ENCODE measurements at places on chromosomes 5 and 9.

GRCh38 chr5:168227001-168227400, 64.4 kb upstream of the WWC1 start:
- DNase-seq: no peak

DNA sequence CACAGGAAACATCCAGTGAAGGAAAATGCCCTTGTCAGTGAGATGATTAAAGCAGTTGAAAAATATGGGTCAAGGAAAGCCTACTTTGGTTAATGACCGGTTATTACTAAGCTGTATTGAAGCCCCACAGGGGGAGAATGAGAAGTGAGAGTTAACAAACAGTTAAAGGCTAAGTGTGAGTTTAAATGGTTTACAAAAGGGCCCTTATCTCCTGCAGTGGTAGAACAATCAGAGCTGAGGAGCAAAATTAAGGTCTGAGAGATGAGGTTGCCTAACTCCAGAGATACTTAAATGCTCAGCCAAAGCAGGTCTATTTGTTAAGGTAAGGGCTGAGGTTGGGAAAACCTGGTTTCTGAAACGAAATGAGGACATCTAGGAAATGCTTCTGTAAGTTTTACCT, 75.1 kb upstream of the FER start:
- DNase-seq: no peak

- no peak for DNase-seq
Observed at GRCh38 chr5:110478895-110479294, 247.6 kb downstream of the TMEM232 start.

- no peak for DNase-seq
Observed at GRCh38 chr5:5634817-5635216, 212.3 kb downstream of the ICE1 start.

GRCh38 chr5:170278611-170279458, 18.7 kb downstream of the LCP2 start:
- no peak for DNase-seq

GRCh38 chr9:4769321-4770080, 23.2 kb upstream of the RCL1 start:
- DNase-seq: no peak

DNA sequence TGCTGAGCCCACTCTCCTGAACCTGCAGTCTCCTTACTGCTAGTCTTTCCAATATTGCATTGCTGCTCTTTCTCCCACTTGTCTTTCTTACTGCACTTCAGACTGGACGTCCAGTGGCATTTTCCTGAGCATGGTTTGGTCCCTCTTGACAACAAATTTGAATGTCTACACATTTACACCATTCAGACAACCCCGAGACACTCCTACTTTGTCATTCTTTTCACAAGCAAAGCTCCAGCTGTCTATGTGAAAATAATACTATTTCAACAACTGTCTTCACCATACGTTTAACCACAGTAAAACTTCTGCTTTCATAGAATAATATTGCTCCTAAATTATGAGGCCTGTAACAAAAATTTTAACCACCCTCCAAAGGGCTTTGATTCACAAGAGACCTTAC, 10.4 kb upstream of the APTX start:
- DNase-seq: no peak

DNA sequence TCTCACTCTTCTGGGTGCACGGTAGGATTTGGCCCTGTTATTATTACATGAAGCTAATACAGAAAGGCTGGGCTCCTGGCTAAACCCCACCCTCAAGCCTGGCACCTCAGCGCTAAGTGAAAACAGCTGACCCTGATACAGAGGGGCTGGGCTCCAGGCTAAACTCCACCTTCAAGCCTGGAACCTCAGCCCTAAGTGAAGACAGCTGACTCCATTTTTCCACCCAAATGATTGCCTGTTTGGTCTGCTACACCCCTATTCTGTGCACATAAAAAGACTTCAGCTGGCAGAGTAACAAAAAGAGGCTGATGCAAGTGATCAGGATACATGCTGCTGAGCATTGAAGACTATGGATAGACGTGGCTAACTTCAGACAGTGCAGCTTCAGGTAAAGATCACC, 148.4 kb upstream of the CLINT1 start:
- no peak for DNase-seq

- no peak for DNase-seq
Observed at GRCh38 chr5:122351416-122352157, 39.5 kb downstream of the SNCAIP start.

DNA sequence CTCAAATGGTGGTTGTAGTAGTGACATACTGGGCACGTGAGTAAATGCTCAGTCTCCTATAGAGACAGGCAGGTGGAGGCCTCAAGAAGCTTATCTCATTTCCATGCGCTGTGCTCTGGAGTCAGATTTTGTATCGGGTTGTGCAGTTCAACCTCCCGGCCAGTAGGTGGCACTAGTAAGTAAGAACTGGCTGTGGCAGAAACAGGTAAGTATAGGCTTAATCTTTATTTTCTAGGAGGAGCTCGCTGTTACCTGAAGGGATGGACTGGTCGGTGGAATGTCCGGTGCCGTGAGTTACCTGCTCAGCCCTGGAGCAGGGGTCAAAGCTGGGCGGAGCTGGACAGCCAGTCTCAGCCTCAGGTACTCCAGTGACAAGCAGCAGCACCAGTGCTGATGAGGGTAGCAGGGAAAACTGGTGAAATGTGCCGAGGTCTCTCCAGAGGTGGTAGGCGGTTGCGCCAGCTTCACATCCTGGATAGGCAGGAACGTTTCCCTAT, 880.1 kb upstream of the SEMA6A start:
- DNase-seq: no peak

GRCh38 chr9:2465921-2466460, 155.6 kb upstream of the VLDLR start:
- DNase-seq: no peak

- DNase-seq: no peak
Observed at GRCh38 chr5:132246806-132247205, 10.7 kb upstream of the PDLIM4 start.

- no peak for DNase-seq
Observed at GRCh38 chr9:27534131-27534530, 4.5 kb upstream of the MOB3B start.

DNA sequence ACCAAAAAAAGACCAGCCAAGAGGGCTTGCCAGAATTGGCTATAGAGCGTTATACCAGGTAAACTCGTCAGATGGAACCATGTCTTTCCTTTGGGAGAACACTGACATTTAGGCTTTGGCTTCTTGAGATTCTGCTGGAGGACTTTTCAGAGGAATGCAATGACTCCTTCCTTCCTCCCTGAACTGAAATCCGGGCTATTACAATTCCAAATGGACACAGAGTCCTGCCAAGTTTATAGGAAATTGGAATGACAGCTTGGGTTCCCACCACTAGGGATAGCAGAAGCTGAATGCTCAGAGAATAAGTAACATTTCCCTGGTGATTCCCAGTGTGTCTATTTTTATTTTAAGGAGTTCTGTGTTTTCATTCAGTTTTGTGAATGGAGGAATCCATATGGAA, 143.0 kb downstream of the FGF1 start:
- DNase-seq: no peak

- DNase-seq: no peak
Observed at GRCh38 chr9:93710370-93710723, 134.0 kb downstream of the PHF2 start.

- no peak for DNase-seq
Observed at GRCh38 chr5:80206282-80206681, 49.6 kb downstream of the SERINC5 start.

- no peak for DNase-seq
Observed at GRCh38 chr9:119907056-119907455, 537.8 kb upstream of the BRINP1 start.

DNA sequence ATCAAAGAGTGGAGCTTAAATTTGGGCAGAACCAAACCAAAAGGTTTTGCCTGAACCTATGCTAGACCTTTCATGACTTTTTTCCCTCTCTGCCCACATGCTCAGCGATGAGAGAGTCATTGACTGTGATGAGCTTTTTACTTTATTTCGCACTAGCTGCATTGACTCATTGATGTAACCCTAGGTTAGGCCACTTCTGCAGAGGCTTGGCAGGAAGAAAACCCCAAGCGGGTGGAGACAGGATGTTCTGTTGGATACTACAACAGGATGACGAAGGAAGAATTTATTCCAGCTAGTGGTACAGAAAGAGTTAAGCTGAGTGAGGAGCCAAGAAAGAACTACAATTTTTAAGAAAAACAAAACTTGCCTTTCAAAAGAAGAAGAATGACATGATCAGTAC, 18.4 kb downstream of the AGXT2 start:
- no peak for DNase-seq

DNA sequence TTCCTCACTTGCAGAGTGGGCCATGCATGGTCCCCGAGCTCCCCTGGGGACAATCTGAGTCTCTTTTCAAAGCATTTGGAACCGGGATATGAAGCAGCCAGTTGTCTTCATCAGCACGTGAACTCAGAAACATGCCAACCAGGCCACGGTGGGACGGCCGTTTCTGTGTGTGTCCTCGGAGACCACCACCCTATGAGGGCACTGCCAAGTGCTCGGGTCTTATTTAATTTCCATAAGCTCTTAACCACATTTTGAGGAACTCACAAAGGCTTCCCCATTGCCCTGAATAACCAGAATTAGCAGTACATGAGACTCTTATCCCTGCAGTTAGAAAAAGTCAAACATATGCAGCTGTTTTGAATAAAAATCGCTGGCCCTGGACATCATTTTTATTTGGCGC, 60.1 kb downstream of the OTULIN start:
- no peak for DNase-seq

GRCh38 chr9:133171161-133171961, 7.6 kb upstream of the GBGT1 start:
- no peak for DNase-seq

DNA sequence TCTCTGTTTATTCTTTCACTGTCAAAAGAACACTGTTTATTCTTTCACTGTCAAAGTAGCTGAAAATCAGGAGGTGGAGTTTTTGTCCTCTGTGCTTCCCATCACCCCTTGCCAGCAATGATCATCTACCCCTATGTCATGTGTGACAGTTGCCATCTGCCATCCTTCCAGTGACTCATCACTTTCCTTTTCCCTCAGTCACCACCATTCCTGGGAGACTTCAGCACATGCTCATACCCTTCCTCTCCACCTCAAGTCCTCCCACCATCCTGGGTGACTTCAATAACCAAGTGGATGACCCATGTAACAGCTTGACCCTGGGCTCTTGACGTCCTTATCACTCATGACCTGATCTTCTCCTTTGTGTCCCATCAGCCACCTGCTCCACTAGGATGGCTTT, 43.3 kb upstream of the RASEF start:
- DNase-seq: no peak

- DNase-seq: no peak
Observed at GRCh38 chr9:682633-683508, 158.6 kb upstream of the DMRT1 start.

DNA sequence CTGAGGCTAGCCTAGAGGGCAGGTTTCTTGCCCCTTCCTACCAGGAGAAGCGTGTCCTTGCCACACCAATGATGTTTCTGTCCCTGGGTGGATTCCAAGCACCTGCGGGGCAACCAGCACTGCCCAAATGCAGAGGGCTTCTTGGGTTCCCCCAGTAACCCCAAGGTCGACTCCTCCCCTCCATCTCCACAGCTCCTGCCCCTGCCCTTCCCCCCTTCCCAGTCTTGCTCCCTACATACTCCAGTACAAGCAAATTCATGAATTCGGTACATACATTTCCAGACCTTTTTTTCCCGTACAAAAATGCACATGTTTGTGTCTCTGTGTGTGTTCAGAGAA, 12.8 kb upstream of the JADE2 start:
- DNase-seq: no peak

DNA sequence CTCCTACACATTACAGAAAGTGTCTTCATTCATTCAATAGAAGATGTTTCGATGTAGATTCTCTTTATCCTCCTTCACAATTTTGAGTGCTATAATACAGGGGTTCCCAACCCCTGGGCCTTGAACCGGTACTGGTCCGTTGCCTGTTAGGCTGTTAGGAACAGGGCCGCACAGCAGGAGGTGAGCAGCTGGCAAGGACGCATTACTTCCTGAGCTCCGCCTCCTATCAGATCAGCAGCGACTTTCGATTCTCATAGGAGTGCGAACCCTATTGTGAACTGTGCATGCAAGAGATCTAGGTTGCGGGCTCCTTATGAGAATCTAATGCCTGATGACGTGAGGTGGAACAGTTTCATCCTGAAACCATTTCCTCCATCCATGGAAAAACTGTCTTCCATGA, 153.0 kb upstream of the SMC2 start:
- no peak for DNase-seq

DNA sequence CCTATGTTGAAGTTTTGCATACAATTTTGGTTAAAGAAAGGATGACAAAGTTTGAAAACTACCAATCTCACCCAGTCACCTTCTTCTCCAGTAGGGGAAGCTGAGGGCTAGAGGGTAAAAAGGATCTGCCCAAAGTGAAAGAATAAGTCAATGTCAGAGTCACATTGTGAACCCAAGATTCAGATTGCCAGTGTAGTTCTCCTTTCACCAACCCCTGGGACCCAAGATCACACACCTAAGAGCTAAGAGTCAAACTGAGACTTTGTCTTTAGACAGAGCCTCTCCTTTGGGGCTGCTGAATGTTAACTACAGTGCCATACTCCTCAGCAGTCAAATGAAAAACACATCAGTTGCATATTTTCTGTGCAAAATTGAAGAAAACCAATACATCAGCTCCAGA, 210.6 kb downstream of the ATP10B start:
- no peak for DNase-seq

DNA sequence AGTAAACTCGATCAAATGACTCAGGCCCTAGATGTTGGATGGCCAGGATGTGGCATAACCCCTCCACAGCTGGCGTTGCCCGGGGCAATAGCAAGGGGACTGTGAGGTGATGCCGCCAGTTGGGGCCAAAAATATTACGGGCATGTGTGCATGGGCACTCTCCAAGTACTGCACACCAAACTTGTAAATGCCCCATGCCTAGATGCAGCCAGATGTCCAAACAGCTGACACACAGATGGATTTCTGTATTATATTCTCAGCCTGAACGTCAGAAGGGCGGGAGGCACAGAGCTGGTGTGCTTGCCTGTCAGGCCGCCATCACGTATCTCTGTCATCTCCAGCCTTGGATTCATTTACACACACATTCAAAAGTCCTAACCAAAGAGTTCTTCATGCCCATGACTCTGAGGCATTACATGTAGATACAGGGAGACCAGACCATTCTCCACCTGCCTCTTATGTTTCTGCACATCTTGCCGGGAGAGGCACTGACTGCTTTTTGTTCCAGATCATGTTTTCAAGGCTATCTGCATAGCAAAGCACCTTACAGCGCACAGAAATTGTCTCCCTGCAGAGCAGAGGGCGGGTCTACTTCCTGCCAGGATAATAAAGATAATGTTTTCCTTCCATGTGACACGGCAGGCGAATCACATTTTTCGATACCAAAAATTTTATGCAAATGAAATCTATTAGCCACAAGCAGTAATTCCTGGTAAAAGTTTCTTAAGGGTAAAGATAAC, 200.9 kb upstream of the ADAMTS16 start:
- no peak for DNase-seq

DNA sequence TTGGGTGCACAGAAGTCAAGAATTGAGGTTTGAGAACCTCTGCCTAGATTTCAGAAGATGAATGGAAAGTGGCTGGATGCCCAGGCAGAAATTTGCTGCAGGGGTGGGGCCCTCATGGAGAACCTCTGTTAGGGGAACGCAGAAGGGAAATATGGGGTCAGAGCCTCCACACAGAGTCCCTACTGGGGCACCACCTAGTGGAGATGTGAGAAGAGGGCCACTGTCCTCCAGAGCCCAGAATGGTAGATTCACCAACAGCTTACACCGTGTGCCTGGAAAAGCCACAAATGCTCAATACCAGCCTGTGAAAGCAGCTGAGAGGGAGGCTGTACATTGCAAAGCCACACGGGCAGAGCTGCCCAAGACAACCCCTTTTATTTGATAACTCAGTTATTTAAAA, 383.5 kb downstream of the TLE4 start:
- no peak for DNase-seq

All from posterior cingulate gyrus (tissue), 11 donors.